ENCODE measurements at places on chromosomes 7 and 10.

DNA sequence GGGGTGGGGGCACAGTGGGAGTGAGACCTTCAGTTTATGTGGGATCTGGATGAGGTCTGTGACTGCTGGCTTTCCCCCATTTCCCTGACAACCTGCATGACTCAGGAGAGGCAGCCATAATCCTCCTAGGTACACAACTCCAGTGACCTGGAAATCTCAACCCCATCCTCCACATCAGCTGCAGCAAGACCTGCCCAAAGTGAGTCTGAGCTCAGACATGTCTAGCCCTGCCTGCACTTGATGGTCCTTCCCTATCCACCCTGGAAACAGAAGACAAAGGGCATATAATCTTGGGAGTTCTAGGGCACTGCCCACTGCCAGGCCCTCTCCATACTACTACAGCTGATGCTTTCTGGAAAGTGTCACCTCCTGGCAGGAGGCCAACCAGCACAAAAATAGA, 75.6 kb downstream of the GRM8 start:
- DNase-seq, result no peak

DNA sequence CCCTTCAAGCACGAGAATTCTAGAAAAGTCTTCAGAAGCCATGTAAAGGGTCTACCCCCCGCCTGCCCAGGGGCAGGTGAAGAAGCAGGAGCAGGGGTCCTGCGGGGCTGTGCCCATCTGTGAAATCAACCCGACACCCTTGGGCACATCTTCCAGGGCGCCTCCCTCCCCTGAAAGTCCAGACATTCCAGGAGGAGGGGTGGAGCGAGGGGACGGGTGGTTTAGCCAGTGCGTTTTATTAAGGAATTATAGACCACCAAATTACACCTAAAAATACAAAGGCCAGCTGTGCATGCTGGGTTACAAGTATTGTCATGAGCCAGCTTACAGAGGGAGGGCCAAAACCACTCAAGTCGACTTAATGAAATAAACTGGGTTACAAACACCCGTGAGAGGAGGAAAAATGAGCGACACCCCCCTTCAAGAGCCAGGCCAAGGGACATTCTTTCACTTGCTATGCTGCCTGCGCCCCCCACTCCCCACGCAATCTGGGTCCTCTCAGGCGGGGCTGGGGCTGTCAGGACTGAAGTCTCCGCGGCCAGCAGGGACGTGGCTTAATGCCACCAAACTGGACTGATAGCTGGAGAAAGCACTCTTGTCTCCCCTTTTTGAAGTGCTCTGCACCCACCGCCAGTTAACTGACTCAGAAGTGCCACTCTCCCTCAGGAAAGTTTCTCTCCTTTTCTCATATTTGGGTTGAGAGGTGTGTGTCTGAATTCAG, 360.3 kb downstream of the FRMD4A start:
- no peak for DNase-seq

DNA sequence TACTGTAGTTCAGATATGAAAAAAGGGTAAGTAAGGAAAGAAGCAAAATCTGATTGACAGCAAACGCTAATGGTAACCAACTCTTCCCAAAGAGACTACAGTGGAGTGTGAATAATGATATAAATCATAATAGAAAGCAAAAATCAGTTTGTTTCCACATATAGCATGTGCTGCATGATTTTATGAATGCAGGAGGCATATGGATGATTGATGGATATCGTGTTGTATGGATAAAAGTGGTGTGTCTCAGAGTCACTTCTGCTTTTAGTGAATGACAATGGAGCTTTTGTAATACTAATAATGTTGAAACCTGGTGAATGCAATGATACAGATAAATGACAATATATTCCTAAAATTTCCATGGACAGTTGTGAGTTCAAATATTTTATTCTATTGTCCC, 36.6 kb upstream of the PALS2 start:
- no peak for DNase-seq

GRCh38 chr10:132712743-132713142, 73.2 kb downstream of the NKX6-2 start:
- no peak for DNase-seq

DNA sequence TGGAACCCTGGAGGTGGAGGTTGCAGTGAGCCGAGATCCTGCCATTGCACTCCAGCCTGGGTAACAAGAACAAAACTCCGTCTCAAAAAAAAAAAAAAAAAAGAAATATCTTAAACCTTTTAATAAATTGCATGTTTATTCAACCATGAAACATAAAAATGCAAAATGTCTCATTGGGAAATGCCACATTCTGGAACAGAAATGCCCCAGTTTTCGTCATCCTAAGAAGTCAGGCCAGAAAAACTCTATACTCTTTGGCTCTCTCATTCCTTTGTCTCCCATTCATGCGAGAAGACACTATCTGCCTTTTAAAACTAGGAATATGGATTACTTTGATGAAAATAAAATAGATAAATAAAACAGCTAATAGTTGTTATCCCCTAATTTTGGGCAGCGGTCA, 21.5 kb upstream of the ABLIM1 start:
- no peak for DNase-seq

- no peak for DNase-seq
Observed at GRCh38 chr7:95427914-95428516, 6.8 kb downstream of the PON2 start.

GRCh38 chr10:44907556-44907955, 3.6 kb upstream of the TMEM72 start:
- no peak for DNase-seq

DNA sequence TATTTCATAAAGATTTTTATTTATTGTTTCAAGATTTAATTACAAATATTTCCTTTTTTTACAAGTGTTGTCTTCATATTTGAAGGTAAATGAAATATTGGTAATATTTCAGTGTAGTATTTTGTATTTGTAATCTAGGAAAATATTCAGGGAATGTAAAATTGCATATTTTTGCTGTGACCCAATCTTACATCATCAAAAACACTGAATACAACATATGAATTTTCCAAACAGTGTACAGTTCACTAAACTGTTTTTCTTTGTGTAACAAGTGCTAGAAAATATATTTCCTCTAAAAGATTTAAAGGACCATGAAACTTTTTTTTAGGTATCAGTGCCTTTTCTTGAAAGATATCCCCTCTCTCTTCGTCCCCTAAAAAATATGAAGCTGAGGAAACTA, 251.9 kb upstream of the KCND2 start:
- no peak for DNase-seq

DNA sequence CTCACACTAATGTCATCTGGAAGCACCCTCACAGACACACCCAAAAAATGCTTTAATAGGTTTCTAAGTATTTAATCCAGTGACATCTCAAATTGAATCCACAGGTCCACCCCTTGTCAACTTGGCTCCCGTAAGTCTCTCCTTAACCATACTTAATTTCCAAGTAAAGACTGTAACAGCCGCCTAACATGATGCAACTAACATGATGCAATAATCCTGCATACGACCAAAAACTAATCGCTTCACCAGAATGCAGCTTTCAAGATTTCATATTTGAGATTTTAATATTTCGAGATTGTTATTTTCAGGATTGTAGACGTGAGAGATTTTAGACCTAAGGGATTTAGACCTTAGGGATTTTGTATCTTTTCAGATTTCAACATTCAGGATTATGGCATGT, 3.7 kb upstream of the HDAC9 start:
- no peak for DNase-seq

GRCh38 chr10:117946525-117947070, 100.1 kb downstream of the RAB11FIP2 start:
- DNase-seq, result no peak

DNA sequence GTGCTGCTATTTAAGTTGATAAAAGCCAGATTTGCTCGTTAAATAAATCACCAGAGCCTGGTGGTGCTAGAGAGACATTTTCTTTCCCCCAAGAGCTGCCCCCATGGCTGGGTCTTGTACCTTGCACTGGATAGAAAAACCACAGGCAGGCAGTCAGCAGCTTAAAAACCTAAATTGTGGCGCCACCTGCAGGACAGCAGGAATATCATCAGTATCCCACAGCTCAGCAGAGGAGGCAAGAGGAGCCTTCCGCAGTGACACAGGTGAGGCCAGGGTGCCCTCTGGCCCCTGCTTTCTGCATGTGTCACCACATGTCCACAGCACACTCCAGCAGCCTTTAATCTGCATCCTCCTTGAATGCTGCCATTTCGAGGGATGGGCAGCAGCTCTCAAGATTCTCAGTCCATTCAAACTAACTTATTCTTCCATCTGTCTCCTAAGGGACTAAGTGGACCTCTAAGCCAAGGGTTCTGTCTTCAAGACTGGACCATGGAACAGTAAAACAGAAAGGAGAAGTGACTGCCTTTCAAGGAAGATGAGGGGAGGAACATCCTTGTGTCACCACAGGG, 4.5 kb upstream of the PLXNA4 start:
- no peak for DNase-seq

DNA sequence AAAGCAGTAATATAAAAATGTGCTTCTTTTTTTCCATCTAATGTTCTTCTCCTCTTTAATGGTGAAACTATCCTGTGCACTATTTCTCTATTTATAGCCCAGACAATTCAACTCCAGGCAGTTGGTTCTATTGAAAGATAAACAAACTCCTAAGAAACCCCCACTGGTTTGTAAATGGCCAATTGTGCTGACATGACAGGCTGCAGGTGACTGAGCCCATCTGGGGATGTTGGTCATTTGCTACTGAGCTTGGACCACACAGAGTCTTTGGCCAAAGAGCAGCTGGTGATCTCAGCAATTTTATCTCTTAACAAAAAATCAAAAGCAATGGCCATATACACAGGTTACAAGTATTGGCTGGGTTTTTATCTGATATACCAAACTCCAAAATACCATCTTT, 631.8 kb upstream of the CELF2 start:
- no peak for DNase-seq

GRCh38 chr10:101779544-101780186, 3.6 kb downstream of the NPM3 start:
- DNase-seq, result no peak

- no peak for DNase-seq
Observed at GRCh38 chr10:71161425-71161824, 50.9 kb upstream of the UNC5B start.

GRCh38 chr7:110771717-110772116, 319.2 kb upstream of the LRRN3 start:
- DNase-seq, result no peak

- no peak for DNase-seq
Observed at GRCh38 chr7:131320603-131321002, 7.1 kb upstream of the MKLN1 start.

DNA sequence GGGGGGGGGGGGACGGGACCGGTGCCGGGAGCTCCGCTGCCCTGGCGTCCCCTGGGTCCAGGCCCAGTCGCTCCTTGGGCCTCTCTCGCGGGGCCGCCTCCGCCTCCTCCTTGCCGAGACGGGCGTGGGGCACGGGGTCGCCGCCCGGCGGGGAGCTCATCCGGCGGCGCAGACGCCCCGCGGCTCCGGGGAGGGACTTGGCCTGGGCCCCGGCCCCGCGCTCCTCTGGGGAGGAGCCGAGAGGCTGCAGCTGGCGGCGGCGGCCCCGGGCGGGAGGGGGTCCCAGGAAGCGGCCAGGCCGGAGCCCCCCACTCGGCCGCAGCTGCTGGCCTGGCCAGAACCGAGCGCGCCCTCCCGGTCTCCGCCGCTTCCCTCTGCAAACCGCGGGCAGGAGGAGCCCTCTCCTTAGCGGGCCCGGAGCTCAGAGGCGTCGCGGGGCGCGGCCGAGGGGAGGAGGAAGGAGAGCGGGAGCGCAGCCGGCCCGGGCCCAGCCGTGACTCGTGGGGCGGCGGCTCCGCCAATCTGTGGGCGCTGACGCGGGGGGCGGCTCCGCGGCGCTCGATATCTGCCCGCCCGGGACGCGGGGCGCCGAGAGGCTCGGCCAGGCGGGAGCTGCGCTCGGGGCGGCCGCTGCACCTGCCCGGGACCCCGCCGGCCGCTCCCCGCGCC, at the start of gene FAM20C:
Gene FAM20C (plus strand): TSS at position 591 of the 669 bp plus-strand sequence. CDS start 629 bp downstream, outside the sequence.
- DNase-seq, result no peak

- DNase-seq, result no peak
Observed at GRCh38 chr10:125606414-125607010, 76.5 kb downstream of the TEX36 start.

- DNase-seq, result no peak
Observed at GRCh38 chr10:122052701-122053100, 63.7 kb downstream of the TACC2 start.

GRCh38 chr10:79400146-79401004, 45.0 kb downstream of the ZCCHC24 start:
- DNase-seq, result no peak

GRCh38 chr10:86964061-86964846, 4.0 kb upstream of the ADIRF start:
- DNase-seq, result no peak

- no peak for DNase-seq
Observed at GRCh38 chr7:155774947-155775346, 37.3 kb downstream of the SHH start.

DNA sequence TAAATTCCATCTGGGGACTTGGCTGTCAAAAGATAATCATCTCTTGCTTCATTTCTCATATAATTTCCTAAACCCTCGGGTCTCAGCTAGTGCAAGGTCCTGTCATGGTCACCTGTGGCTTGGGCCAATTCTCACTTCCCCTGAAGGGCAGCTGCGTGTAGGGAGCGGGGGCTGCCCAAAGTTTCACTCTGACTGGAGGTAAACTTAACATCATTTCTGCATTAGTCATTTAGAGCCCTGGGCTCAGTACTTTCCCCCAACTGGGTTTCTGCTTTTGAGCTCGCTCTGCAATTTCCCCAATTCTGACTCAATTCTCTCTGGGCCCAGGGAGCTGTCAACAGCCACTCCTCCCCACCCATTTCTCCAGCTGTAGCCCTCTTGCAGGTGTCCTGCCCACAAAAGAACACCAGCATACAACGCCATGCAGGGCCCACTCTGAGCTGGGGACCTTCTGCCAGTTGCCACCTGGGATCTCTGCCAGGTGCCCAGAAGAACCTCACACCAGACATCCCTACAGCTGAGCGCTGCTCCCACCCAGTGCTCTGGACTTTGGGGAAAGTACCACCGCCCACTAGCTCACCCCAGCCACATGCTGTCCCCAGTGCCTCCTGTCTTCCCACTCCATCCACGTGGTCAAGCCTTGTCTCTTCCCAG, 37.9 kb downstream of the VOPP1 start:
- DNase-seq, result no peak

DNA sequence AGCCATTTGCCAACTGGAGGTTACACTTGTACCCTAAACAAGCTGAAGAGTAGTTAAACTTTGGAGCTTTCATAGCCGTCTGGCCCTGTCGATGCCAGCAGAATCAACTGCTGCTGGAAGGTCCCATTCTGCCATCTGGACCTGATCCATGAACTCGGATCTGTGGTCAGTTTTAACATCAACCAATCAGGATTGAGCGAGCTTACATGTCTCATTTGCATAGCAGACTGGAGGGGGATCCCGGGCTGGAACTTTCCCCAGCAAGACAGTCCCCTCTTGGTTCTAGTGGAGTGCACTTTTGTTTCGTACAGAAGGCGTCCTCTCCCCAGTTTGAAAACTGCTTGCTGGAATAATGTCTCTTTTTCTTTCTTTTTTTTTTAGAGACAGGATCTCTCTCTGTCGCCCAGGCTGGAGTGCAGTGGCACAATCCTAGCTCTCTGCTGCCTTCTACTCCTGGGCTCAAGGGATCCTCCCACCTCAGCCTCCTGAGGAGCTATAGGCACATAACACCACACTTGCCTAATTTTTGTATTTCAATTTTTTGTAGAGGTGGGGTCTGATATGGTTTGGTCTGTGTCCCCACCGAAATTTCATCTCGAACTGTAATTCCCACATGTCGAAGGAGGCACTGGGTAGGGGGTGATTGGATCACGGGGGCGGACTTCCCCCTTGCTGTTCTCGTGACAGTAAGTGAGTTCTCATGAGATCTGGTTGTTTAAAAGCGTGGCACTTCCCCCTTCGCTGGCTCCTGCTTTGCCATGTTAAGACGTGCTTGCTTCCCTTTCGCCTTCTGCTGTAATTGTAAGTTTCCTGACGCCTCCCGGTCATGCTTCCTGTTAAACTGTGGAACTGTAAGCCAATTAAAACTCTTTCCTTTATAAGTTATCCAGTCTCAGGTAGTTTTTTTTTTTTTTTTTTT, 42.8 kb upstream of the SEPHS1 start:
- no peak for DNase-seq

All from cortex of kidney (tissue), 1 donor.